ENCODE measurements at places on chromosomes 13 and 19.

- no peak for DNase-seq
Measured at GRCh38 chr19:18634612-18635297, 2.1 kb upstream of the KLHL26 start.

DNA sequence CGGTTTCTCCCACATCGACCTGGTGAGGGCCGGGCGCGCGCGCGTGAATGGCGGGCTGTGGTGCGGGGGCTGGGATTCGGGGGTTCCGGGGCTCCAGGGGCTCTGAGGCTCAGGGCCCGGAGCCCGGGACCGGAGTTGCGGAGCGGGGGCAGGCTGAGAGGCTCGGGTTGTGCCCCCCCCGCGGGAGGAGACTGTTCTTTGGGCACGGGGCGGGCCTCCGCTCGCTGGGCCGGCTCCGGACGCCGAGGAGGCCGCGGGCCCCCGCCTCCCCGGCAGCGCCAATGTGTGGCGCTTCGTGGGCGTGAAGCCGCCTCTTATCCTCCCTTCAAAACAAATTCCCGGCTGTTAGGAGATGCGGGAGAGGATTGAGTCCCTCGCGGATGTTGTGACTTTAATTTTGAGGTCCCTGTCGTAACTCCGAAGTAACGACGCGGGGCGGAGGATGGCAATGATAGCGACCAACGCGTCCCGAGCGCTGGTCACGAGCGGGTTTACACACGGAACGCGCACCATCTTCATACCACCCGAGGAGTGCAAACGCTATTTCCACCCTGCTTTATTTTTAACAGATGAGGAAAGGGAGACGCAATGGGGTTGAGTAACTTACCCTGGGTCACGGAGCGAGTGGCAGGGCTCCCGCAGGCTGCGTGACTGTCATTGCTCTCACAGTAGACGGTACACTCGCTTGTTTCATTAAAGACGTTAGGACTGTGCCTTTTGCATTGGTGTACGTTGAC lies 536 bp downstream of the UBA2 start:
- peak; percentile 12 for DNase-seq

- DNase-seq, result peak; percentile 70
Measured at GRCh38 chr19:7191946-7192691, 102.1 kb downstream of the INSR start.

DNA sequence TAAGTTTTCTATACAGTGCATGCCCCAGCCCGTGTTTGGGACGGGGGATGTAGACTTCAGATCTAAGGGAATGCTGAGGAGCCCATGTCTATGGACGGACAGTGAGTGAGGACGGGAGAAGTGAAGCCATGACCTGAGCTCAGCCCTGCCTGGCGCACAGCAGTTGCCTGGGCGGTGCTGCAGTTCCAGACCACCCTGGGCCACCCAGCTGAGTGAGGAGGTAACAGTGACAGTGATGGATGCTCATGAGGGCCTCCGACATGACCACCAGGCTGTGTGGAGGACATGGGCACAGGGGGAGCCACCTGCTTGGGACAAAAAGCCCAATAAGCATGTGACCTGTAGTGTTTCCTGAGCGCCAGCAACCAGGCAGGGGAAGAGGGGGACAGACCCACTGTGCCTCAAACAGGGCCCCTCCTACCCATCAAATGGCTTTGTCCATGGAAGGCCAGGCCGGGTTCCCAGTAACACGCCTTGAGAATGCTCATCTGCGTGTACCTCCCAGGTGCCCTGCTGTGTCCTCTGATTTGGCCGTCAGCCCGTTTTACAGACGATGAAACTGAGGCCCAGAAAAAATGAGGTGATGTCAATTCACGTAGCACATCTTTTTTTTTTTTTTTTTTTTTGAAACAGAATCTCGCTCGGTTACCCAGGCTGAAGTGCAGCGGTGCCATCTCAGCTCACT lies 22.6 kb downstream of the NOSIP start:
- DNase-seq, result no peak

DNA sequence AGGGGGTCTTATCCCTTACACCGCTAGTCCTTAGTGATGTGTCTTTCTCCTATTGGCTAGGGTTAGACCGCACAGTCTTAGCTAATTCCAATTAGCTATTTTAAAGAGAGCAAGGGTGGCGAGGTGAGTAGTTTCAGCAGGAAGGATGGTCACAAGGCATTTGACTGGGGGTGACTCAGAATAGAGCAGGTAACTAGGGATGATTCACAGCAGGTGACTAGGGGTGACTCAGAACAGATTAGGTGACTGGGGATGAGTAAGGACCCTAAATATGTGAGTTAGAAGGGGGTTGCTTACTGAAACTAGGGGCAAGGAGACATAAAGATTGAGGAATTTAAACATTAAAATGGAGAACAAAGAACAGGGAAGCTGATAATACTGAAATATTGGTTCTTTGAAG lies 64.3 kb downstream of the ZNF66 start:
- no peak for DNase-seq

- DNase-seq, result no peak
Measured at GRCh38 chr19:15995536-15995935, 46.7 kb downstream of the OR10H4 start.

- no peak for DNase-seq
Measured at GRCh38 chr19:19324059-19324770, 3.6 kb downstream of the MAU2 start.
